ENCODE measurements at places on chromosomes 13 and 19.

- DNase-seq = no peak
These were observed 3.3 kb downstream of the ALOX5AP start for GRCh38 chr13:30738526-30739236.

DNA sequence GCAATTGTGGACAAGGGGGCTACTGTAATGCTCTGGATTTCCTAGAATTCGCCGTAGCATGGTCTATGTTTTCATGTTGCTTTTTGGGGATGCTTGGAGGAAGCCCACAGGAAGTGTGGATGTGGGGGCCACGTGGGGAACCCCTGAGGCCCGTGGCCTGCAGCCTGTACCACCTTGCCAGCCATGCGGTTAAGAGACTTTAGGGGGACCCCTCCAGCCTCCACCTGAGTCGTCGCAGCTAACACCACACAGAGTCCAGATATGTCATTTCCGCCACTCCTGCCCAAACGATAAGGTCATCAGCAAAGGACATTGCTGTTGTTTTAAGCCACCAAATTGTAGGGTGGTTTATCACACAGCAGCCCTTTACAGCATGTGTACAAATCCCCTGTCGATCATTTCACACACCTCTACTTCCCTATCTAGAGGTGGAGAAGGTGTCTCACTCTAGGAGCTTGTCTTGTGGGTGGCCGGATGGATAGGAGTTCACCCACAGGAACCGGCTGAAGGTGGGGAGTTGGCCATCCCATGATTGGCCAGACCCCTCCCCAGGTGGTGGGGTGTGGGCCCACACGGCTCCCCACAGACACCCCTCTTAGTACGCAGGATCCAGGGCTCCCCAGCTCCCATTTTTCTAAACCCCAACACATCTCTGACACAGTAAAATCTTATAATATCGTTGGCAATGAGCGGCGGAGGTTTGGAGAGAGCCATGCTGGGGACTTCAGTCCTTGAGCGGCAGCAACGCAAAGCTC is 226.7 kb downstream of the TEX29 start:
- no peak for DNase-seq

- no peak for DNase-seq
These were observed 240.9 kb upstream of the MIR17HG start for GRCh38 chr13:91106565-91106964.

DNA sequence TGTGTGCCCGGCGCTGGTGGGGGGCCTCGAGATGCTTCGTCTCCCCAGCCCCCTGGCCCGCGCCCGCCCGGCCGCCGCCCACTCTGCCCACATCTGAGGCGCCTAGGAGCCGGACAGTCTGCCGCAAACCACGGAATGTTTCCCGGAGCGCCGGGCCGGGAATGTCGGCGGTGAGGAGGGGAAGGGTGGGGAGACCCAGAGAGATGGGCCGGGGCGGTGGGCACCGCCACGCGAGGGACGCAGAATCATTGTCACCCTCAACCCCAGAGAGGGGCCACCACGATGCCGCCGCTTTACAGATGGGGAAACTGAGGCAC is 46.1 kb upstream of the NFIC start:
- DNase-seq = no peak

- DNase-seq = no peak
These were observed 66.7 kb downstream of the FAM216B start for GRCh38 chr13:42847891-42848663.
